Esophagus muscularis mucosa (tissue), 4 donors: ENCODE measurements at places on chromosomes 7 and 10. TPM values are rescaled to one million over a fixed set of nuclear protein-coding genes. Genes with fewer than 3 reads are reported as not detected.

Gene NIPSNAP2
- total RNA-seq = 119 TPM

Gene LRRC17
- 2.2 TPM for total RNA-seq

Gene CD36
- 83.8 TPM for total RNA-seq

Gene CALHM1
- total RNA-seq = not detected

Gene PIK3CG
- total RNA-seq = 3.3 TPM

Gene BHLHA15
- total RNA-seq = not detected

Gene ANKRD61
- total RNA-seq = not detected

Gene OR6V1
- total RNA-seq = not detected

Gene FAM200A
- 3.8 TPM for total RNA-seq

Gene PDLIM1
- 86.8 TPM for total RNA-seq

Gene KIAA1217
- total RNA-seq = 12.9 TPM

Gene AKR1D1
- total RNA-seq = not detected

Gene JAZF1
- total RNA-seq = 30.4 TPM

Gene SPDYE16
- total RNA-seq = not detected

DNA sequence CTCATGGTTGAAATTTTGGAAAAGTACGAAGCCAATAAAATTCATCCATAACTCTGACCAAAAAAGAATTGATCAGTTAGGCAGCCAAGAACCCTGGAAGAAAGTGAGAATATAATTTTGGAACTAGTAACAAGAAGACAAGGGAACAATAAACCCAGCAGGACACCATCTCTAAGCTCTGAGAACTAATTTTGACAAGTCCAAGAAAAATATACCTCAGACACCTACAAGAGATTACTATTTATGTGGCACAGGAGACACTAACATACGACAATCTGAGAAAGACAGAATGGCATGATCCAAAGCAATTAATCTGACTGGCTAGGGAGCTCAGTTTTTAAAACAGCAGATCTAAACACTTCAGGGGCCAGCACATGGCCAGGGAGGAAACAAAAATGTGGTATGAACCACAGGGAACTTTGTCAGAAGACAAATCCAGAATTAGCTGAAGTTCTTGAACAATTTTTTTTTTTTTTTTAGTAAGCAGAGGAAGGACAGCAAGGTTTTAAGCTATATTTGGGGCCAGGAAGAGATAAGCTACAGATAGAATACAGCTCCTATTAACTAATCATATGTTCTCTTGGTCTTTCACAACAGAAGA lies 38.9 kb downstream of the PARD3 start:
- no peak for DNase-seq

DNA sequence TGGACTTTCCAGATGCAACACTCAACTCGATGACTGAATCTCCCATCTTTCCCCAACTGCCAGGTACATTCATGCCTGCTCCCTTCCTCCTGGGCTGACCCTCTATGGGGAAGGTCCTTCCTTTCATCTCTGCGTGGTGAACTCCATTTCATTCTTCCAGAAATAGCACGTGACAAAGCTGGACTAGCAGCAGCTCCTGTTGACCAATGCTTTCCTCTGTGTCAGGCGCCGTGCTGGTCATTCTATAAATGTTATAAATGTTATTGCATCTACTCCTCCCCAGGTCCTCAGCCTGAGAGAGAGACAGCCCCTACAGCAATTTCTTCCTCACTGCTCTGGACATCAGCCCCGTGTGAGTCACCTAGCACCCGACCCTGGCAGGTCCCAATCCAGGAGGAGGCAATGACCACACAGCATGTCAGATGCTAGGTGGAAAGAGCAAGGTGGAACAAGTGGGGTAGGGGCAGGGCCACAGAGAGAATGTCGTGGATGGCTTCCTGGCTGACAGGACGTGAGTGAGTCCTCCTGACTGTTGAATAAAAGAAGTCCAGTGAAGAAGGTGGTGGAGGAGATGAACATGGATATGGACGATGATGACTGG lies 178.1 kb downstream of the ADAM12 start:
- DNase-seq = no peak

DNA sequence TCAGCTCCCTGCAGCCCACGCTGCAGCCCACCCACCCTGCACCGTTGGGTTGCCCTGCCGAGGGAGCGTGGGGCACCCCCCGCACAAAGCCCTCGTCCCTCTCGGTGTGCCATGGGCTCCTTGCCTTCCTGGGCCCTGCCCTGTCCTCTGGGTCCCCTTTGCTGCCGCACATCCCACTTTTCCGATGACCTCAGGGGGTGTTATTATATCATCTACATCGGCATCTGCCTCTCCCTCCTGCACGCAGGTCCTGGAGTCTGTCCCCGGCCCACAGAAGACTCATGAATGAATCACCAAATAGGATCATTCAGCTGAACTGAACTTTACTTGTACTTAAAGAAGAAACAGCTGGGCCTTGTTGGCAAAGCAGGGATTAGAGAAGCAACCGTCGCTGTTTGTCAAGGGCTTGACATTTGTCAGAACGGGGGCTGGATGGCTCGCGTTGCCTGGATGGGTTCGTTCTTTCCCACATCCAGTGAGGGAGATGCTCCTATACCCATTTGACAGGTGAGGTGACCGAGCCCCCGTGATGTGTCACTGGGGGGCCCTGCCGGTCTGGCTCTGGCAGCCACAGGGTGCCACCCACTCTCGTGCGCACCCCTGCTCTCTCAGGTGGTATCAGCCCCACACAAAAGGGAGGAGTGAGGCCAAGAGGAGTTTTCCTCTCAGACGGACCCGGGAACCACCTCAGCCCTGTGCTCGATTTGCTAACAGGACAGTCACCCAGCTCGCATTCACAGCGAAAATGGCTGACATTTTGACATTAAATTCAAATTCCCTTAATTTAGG lies 58.6 kb upstream of the EBF3 start:
- no peak for DNase-seq

GRCh38 chr10:126468467-126468866 lies 80.2 kb upstream of the ADAM12 start:
- DNase-seq = no peak

DNA sequence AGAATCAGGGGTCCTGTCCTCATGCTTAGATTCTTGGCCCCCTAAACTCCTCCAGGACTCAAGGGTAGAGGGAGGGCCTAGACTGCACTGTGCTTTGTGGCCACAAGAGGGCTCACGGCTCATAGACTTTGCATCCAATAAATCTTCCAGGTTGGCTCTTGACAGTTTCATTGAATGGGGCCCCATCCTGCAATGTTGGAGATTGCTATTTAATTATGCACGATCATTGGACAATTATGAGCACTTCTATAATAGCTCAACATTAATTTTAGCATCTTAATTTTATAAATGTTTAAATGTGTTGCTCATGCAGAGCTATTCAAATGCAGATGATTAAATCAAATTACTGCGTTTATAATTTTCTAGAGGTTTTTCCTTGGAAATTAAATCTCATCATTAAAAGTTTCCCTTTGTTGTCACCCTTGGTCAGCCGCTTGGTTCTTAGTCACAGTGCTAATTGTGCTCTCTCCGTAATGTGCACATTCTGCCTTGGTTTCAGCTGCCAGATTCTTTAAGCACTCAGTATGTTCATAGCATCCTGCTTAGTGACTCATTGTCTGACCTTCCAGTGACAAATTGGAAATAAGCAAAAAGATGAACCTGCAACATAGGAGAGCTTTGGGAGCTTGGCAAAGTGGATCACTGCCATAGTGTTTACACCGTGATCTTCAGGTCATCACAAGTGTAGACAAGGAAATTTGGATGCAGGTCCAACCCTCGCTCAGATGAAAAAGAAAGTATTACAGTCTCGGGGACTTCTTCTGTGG lies 33.4 kb upstream of the PLPP4 start:
- no peak for DNase-seq

DNA sequence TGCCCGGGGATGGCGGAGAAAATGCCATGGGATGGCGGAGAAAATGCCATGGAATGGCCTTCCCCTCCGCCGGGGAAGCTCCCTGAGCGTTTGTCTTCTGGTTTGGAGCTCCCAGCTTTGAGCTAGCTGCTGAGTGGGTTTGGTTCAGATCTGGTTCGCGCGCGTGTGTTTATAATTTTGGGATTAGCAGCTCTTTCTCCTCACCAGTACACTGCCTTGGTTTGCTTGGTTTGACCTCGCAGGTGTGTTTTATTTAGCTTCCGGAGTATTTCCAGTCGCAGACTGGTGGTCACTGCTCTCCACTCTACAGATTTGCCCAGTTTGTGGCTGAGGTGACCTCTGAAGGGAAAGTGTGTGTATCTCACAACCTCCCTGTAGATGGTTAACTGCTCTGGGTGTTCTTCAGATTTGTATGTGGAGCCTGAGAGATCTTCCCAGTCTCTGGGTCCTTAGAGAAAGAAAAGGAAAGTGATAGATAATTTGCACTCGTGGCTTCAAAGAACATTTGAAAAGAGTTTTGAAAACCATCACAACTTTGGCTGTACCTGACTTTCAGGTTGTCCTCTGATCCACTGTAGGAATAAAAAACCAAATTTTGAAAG lies 597 bp downstream of the ZNF277 start:
- no peak for DNase-seq

GRCh38 chr7:2930310-2931033 lies 86.4 kb upstream of the GNA12 start:
- DNase-seq = no peak

- no peak for DNase-seq
Observed at GRCh38 chr10:15898046-15898445, 37.7 kb upstream of the MINDY3 start.

DNA sequence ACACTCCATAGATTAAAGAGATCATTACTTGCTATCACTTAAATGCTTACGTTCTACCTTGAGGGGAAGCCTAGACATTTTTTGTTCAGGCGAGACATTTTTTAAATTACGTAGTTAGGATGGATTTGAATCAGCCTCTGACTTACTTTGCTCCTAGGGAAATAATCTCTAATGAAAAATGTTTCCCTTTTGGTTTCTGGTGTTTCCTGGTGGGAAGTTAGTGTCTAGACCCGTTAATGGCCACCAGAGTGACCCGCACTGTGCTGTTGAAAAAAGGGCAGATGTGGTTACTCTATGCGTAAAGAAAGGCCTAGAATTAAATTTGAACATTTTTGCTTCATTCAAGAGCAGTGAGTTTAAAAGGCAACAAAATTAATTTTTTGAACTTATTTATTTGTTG lies 3.8 kb downstream of the ZNF365 start:
- DNase-seq = no peak

GRCh38 chr7:128221929-128222403 lies 19.1 kb upstream of the LEP start:
- DNase-seq = no peak

DNA sequence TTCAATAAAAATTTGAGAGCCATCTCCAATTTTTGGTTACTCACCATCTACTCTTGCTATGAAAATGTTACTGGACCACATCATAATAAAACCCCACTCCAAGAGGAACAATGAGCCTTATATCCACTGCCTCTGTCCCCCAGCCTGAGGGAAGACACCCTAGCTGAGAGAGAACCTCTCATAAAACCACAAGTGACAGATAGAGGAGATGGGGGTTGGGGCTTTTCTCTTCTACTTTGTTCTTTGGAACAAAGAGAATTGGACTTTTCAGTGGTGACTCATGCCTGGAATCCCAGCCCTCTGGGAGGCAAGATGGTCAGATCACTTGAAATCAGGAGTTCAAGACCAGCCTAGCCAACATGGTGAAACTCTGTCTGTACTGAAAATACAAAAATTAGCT lies 27.6 kb upstream of the TAS2R16 start:
- DNase-seq = no peak

DNA sequence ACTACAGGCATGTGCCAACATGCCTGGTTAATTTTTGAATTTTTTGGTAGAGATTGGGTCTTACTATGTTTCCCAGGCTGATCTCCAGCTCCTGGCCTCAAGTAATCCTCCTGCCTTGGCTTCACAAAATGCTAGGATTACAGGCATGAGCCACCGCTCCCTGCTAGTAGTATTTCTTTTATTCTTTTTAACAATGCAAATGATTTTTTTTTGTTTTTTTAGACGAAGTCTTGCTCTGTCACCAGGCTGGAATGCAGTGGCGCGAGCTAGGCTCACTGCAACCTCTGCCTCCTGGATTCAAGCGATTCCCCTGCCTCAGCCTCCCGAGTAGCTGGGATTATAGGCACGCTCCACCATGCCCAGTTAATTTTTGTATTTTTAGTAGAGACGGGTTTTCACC lies 58.1 kb downstream of the SVIL start:
- no peak for DNase-seq

DNA sequence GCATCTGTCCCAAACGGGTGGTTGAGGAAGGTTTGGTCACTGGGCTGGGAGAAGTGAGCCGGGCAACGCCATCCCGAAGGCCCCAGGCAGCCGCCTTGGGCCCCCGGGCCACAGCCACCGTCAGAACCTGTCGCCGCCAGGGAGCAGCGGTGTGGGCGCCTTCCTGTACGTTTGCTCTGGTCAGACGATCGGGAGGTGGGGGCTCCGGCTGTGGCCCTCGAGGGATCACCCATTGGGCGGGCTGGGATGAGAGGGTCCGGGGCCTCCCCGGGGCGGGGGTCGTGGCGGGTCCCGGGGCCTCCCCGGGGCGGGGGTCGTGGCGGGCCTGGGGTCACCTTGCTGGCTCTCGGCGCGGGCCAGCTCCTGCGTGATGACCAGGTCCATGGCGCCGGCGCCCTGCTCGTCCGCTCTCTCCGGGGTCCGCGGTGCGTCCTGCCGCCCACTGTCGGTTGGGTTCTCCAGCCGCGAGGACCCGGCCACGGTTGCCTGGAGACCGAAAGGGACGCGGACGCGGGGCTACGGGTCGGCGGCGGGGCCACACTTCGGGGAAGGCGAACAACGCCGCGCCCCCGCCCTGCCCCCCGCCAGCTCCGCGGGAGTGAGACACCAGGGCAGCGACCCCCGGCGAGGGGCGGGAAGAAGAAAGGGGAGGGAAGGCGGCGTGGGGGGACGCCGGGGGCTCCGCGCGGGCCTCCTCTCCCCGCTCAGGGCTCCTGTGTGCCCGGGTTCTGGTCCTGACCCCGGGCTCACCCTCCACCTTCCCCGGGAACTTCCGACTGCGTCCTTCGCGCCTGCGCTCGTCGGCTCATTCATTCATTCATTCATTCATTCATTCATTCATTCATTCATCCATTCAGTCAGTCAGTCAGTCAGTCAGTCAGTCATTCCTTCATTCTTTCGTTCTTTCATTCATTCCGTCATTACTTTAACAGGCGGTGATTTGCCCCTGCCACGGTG lies at the start of gene CFAP46:
CFAP46 (minus strand) TSS at position 470 of the 957 bp plus-strand sequence; CDS start at position 384, 86 bp downstream.
- no peak for DNase-seq

DNA sequence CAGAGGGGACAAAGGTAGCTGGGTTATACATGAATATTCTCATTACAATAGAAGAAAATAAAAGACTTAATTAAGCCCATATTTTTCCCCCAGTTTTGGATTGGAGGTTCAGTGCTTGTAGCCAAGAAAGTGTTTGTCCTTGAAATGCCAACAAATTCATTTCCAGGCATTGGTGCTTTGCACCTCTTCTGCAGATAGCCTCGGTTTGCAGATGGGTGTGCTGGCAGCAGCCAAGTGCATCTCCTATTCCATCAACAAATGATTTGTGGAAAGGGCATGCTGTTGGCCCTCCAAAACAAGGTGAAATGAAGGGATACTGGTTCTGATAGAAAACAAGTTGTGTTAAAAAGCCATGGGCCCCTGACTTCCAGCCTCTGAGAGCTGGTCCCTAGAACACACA lies 187.3 kb downstream of the DPY19L1 start:
- DNase-seq = peak; percentile 39

- DNase-seq = no peak
Observed at GRCh38 chr10:30463944-30464451, 30.0 kb downstream of the MAP3K8 start.
